Uterus (tissue), 4 donors: ENCODE measurements at places on chromosomes 3 and 15.

DNA sequence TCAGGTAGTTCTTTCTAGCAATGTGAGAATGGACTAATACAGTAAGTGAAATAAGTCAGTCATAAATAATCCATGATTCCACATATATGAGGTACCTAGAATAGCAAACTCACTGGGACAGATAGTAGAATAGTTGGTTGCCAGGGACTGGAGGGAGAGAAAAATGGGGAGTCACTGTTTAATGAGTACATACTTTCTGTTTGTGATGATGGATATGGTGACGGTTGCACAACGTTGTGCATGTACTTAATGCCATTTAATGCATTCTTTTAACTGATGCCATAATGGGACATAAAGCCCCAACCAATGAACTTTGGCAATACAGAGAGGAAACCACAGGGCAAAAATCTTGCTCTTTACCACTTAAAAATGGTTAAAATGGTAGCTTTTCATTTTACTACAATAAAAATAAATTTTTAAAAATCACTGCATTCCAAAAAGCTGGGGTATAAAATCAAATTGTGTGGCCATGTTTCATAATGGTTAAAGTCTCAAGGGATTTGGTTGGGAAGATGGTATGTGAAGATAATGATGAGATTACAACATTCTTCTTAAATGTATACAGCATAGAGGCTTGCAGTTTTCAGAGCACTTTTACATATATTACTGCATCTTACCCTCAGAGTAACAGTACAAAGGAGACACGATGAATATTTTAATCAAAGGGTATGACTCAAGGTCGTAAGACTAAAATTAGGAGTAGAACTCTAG lies 45.2 kb downstream of the ADAM10 start:
- no peaks in the 10 kb centered on the region for H3K36me3 ChIP-seq
- H3K27me3 ChIP-seq: no peaks in the 10 kb centered on the region
- H3K27ac ChIP-seq: no peak overlapping the region
- DNase-seq: no peak
- no peaks in the 10 kb centered on the region for H3K4me1 ChIP-seq

DNA sequence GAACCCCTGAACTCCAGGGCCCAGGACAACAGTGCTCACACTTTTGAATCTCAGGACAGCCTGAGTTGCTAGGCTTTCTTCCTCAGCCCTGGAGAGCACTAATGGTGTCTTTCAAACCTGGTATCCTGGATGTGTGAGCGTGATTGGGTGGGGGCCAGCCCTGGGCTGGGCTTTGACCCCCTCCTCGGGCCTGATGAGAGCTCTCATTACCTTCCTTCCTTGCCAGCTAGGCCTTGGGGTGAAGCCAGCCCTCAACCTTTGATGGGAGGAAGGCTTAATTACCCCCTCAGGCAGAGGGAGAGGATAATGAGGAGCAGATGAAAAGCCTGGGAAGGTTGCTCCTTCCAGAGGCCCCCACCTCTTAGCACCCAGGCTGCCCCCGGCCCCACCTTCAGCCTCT lies 31.1 kb upstream of the INSYN1 start:
- no peaks in the 10 kb centered on the region for H3K36me3 ChIP-seq
- no peaks in the 10 kb centered on the region for H3K4me1 ChIP-seq
- H3K4me3 ChIP-seq: no peak overlapping the region
- no peaks in the 10 kb centered on the region for H3K27me3 ChIP-seq
- no peak for DNase-seq

DNA sequence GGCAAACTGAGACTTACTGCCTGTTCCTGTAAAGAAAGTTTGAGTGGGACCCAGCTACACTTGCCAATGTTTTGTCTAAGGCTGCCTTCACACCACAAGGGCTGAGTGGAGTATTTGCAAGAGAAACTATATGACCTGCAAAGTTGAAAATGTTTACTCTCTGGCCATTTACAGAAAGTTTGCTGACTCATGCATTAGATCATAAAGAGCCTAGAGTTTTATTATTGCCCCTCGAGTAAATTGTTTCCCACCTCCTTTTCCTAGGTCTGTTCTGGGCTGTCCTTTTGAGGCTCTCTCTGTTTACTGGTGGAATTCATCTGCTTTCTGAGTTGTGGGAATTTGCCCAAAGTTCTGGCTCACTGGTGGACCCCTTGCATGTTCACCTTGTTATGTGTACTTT lies 6.7 kb upstream of the PROK2 start:
- no peaks in the 10 kb centered on the region for H3K4me1 ChIP-seq
- no peaks in the 10 kb centered on the region for H3K27me3 ChIP-seq
- H3K4me3 ChIP-seq: no peak overlapping the region
- DNase-seq: no peak
- H3K27ac ChIP-seq: no peak overlapping the region

- H3K4me1 ChIP-seq: no peaks in the 10 kb centered on the region
- no peaks in the 10 kb centered on the region for H3K36me3 ChIP-seq
- H3K27ac ChIP-seq: no peak overlapping the region
- no peaks in the 10 kb centered on the region for H3K27me3 ChIP-seq
- DNase-seq: no peak
Observed at GRCh38 chr15:99993681-99994131, 260.5 kb upstream of the LYSMD4 start.

- no peak overlapping the region for H3K27ac ChIP-seq
- no peaks in the 10 kb centered on the region for H3K4me1 ChIP-seq
- H3K36me3 ChIP-seq: no peaks in the 10 kb centered on the region
- no peaks in the 10 kb centered on the region for H3K27me3 ChIP-seq
- H3K4me3 ChIP-seq: no peak overlapping the region
- no peak for DNase-seq
Observed at GRCh38 chr3:152828075-152828840, 6.7 kb upstream of the P2RY1 start.

- H3K4me1 ChIP-seq: no peaks in the 10 kb centered on the region
- no peak overlapping the region for H3K4me3 ChIP-seq
- H3K27me3 ChIP-seq: no peaks in the 10 kb centered on the region
Observed at GRCh38 chr15:81209635-81210034, 13.0 kb downstream of the IL16 start.

DNA sequence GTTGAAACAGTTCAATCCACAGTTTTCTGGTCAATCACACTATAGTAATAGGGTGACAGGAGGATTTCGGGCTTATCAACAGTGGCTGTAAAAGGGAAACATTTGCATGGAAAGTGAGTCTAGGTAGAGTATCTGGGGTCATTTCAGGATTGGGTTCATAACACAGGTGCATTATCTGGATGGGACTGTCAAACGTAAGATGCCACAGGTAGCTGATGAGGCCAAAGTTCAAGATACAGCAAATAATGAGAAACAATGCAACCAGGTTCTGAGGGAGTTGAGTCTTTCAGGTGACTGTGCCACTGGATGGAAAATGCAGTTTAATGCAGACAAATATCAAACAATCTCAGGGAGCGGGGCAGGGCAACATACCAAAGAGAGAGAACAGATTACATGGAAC lies 62.2 kb downstream of the WDR76 start:
- no peak overlapping the region for H3K4me3 ChIP-seq
- H3K27ac ChIP-seq: no peak overlapping the region
- no peaks in the 10 kb centered on the region for H3K36me3 ChIP-seq
- DNase-seq: no peak

GRCh38 chr3:122640437-122640999 lies 40.1 kb upstream of the PARP14 start:
- H3K27me3 ChIP-seq: no peaks in the 10 kb centered on the region
- DNase-seq: no peak
- no peaks in the 10 kb centered on the region for H3K36me3 ChIP-seq

DNA sequence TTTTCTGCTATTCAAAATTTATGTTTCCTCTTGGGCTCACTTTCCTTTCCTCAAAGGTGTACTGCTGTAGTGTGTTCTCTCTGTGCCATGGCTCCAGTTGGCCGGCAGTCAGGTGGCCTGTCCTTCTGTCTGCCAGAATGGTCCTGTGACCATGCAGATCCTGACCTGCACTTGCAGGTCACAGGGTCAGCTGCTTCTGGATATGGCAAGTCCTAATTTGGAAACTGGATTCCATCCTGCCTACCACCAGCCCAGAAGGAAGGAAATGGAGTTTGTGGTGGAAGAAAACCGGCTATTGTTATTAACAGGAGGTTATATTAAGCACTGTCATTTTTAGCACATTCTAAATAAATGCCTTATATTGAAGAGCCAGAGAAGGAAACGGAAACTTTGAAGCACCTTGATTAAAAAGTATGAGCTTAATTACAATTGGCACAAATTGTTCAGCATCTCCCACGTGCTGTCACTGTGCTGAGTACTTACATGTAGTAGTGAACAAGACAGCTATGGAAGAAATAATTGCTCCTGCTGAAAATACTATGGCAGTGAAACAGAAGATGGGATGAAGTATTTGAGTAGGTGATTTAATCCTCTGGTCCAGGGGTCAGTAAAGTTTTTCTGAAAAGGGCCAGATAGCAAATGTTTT lies 362.8 kb downstream of the PTPRG start:
- peak; percentile 52 for DNase-seq
- no peak overlapping the region for H3K27ac ChIP-seq
- no peaks in the 10 kb centered on the region for H3K36me3 ChIP-seq
- H3K27me3 ChIP-seq: no peaks in the 10 kb centered on the region

DNA sequence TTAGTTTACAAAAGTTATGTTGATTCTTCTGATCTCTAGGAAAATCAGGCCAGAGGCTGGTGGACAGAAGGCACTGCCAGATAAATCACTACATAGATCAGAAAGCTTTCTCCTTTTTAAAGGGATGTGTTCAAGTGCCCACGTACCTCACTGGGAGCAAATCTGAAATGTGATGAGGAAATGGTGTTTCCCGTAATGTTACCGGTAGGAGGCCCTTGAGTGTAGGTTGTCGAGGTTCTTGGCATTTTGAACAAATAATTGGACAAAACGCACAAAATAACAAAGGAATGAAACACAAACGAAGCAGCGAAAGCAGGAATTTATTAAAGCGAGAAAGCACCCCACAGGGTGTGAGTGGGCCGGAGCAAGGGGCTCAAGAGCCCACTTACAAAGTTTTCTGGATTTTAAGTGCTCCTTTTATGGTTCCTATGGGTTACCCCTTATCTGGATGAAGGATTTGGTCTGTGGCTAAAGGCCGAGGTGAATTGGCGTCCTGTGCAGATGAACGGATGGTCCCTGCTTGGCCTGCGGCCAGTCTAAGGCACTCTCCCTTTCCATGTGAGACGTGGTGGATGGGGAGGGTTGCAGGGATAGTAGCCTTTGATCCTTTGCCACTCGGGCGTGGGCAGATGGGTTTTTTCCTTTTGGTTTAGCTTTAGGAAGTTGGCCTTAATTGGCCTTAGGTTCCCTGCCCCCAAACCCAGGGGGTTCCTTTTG lies 1.0 kb downstream of the SNX1 start:
- H3K4me1 ChIP-seq: peaks cover 19% of the 10 kb centered on the region
- peak overlapping the region; percentile 90 for H3K27ac ChIP-seq
- no peaks in the 10 kb centered on the region for H3K36me3 ChIP-seq
- peak overlapping the region; percentile 98 for H3K4me3 ChIP-seq

GRCh38 chr3:111758642-111759041 lies 100.4 kb upstream of the PHLDB2 start:
- no peak overlapping the region for H3K27ac ChIP-seq
- DNase-seq: no peak
- H3K4me1 ChIP-seq: no peaks in the 10 kb centered on the region
- no peaks in the 10 kb centered on the region for H3K36me3 ChIP-seq

- no peak for DNase-seq
- no peak overlapping the region for H3K27ac ChIP-seq
- H3K27me3 ChIP-seq: no peaks in the 10 kb centered on the region
- H3K36me3 ChIP-seq: no peaks in the 10 kb centered on the region
Observed at GRCh38 chr15:26615927-26616302, 157.0 kb downstream of the GABRB3 start.

- no peaks in the 10 kb centered on the region for H3K36me3 ChIP-seq
- H3K27ac ChIP-seq: no peak overlapping the region
- H3K27me3 ChIP-seq: no peaks in the 10 kb centered on the region
Observed at GRCh38 chr3:77871436-77871835, 831.5 kb downstream of the ROBO2 start.

DNA sequence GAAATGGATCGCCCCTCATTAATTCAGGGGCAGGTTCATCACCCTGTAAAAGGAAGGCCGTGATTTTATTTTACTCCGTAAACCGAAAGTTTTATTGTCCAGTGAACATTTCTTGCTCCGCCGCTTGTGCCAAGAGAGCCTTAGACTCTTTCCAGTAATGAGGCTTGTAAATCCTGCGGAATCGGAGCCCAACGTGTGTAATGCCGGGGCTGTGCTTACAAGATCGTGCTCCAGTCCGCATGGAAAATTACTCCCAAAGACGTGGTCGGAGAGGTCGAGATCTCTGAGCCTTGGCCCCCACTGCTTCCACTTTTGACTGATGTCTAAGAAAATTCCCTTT lies 649 bp upstream of the PLOD2 start:
- DNase-seq: peak; percentile 65
- peak overlapping the region; percentile 97 for H3K27ac ChIP-seq
- no peaks in the 10 kb centered on the region for H3K27me3 ChIP-seq
- H3K4me3 ChIP-seq: peak overlapping the region; percentile 65
- no peaks in the 10 kb centered on the region for H3K36me3 ChIP-seq

GRCh38 chr3:155658671-155659261 lies 86.1 kb downstream of the PLCH1 start:
- H3K27me3 ChIP-seq: no peaks in the 10 kb centered on the region
- no peak overlapping the region for H3K27ac ChIP-seq
- H3K4me3 ChIP-seq: no peak overlapping the region
- DNase-seq: no peak
- no peaks in the 10 kb centered on the region for H3K36me3 ChIP-seq

GRCh38 chr3:12658593-12659058 lies 5.3 kb downstream of the RAF1 start:
- no peak for DNase-seq
- H3K27me3 ChIP-seq: no peaks in the 10 kb centered on the region
- no peaks in the 10 kb centered on the region for H3K36me3 ChIP-seq
- H3K4me3 ChIP-seq: no peak overlapping the region
- H3K4me1 ChIP-seq: peaks cover 7% of the 10 kb centered on the region

DNA sequence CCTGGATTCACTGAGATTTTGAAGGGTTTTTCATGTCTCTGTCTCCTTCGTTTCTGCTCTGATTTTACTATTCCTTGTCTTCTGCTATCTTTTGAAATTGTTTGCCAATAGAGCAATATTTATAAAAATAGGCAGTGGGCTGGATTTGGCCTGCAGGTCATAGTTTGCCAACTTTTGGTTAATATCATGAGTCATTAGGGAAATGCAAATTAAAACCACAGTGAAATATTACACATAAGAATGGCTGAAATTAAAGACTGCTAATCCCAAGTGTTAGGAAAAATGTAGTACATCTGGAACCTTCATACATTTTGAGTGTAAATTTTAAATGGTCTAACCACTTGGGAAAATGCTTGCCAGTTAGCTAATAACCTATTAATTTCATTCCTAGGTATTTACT lies 56.3 kb downstream of the ABI3BP start:
- no peaks in the 10 kb centered on the region for H3K27me3 ChIP-seq
- no peak overlapping the region for H3K27ac ChIP-seq

- no peaks in the 10 kb centered on the region for H3K36me3 ChIP-seq
- H3K27ac ChIP-seq: no peak overlapping the region
- peak; percentile 58 for DNase-seq
- H3K4me1 ChIP-seq: no peaks in the 10 kb centered on the region
Observed at GRCh38 chr3:5426094-5426883, 238.8 kb downstream of the EDEM1 start.

DNA sequence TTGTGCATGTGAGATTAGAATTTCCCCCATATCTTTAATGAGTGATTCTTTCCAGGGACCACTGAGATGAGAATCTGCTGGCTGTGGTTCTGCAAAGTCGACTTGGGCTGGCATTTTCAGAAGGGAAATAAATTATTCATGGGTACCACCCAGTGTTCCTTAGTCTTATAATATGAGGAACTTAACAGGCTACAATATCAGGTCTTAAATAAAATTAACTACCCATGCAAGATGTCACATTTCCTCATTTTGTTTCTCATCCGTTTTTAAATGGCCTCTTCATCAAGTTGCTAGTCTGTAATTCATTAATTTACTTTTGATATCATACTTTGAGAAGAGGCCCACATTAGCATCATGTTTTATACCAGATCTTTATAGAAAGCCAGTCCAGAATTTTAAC lies 58.3 kb upstream of the SKOR1 start:
- no peak overlapping the region for H3K27ac ChIP-seq
- no peaks in the 10 kb centered on the region for H3K4me1 ChIP-seq
- no peak overlapping the region for H3K4me3 ChIP-seq
- H3K27me3 ChIP-seq: no peaks in the 10 kb centered on the region
- no peak for DNase-seq
